ENCODE measurements at places on chromosomes 3 and 15.

DNA sequence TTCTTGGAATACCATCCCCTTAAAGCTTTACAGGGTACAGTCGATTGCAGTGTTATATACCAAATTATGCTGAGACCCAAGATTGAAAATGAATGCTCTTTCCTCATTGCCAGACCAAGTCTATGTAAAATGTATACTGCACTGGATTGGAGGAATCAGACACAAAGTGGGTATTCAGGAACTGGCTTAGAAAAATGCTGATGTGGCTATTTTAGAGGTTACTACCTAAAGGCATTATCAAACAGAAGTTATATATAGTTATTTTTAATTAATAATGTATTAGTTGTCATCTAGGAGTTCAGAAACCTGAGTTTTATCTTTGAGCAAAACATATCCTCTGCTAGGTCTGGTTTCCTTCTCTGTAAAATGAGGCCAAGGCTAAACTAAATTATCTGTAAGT is 3.6 kb upstream of the SPG21 start:
- DNase-seq, result no peak
- no peaks in the 10 kb centered on the region for H3K27me3 ChIP-seq
- H3K36me3 ChIP-seq, result peaks cover 9% of the 10 kb centered on the region

DNA sequence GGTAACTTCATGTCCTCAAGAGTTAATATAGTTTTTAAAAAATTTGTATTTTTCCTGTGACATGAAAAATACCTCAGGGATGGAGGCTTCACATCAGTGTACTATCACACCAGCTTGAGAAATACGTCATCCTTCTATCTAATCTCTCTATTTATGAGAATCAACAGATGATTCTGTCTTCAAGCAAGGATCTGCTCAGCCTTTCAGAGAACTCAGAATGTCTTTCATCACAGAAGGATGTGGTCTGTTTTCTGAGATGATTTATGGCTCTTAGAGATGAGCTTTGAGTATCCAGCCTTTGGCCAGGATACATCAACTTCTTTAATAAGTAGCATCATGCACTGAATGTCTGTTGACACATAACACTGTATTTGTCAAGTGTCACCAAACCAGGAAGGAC is 193.9 kb downstream of the DTWD1 start:
- no peak for DNase-seq
- H3K27ac ChIP-seq, result no peak overlapping the region
- peaks cover 7% of the 10 kb centered on the region for H3K4me1 ChIP-seq
- H3K27me3 ChIP-seq, result no peaks in the 10 kb centered on the region

DNA sequence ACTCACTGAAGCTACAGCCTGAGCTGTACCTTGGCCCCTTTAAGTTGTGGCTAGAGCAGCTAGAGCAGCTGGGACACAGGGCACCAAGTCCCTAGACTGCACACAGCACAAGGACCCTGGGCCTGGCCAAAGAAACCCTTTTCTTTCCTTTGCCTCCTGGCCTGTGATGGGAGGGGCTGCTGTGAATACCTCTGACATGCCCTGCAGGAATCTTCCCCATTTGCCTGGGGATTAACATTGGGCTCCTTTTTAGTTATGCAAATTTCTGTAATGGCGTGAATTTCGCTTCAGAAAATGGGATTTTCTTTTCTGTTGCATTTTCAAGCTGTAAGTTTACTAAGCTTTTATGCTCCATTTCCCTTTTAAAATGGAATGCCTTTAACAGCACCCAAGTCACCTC is 611.2 kb upstream of the ARPP21 start:
- H3K27me3 ChIP-seq, result no peaks in the 10 kb centered on the region
- no peak for DNase-seq
- H3K27ac ChIP-seq, result no peak overlapping the region

GRCh38 chr3:132321304-132321703 is 4.1 kb downstream of the ACP3 start:
- H3K4me3 ChIP-seq, result no peak overlapping the region
- peaks cover 7% of the 10 kb centered on the region for H3K4me1 ChIP-seq
- no peaks in the 10 kb centered on the region for H3K36me3 ChIP-seq

- H3K36me3 ChIP-seq, result no peaks in the 10 kb centered on the region
- no peak for DNase-seq
- no peak overlapping the region for H3K27ac ChIP-seq
- H3K4me3 ChIP-seq, result no peak overlapping the region
- no peaks in the 10 kb centered on the region for H3K27me3 ChIP-seq
- no peaks in the 10 kb centered on the region for H3K4me1 ChIP-seq
Measured at GRCh38 chr15:23760024-23760423, 72.9 kb upstream of the NDN start.

DNA sequence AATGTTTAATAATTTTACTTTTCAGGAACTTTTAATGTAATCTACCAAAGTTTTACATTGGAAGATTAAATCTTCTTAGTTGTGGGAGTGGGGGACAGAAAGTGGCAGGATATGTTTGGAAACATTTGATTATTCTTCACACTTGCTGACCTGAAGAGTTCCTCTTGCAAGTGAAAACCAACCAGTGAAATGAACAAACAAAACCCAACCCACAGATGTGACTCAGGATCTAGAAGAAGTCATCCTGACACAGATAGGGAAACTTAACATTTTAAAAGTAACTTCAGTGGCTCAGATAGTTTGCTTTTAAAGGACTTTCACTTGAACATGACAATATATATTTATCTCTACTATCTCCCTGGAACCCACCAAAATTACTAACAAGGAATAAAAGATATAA is 55.4 kb downstream of the ASTE1 start:
- DNase-seq, result no peak
- H3K27me3 ChIP-seq, result no peaks in the 10 kb centered on the region
- no peak overlapping the region for H3K4me3 ChIP-seq
- no peaks in the 10 kb centered on the region for H3K4me1 ChIP-seq
- H3K36me3 ChIP-seq, result peaks cover 43% of the 10 kb centered on the region

DNA sequence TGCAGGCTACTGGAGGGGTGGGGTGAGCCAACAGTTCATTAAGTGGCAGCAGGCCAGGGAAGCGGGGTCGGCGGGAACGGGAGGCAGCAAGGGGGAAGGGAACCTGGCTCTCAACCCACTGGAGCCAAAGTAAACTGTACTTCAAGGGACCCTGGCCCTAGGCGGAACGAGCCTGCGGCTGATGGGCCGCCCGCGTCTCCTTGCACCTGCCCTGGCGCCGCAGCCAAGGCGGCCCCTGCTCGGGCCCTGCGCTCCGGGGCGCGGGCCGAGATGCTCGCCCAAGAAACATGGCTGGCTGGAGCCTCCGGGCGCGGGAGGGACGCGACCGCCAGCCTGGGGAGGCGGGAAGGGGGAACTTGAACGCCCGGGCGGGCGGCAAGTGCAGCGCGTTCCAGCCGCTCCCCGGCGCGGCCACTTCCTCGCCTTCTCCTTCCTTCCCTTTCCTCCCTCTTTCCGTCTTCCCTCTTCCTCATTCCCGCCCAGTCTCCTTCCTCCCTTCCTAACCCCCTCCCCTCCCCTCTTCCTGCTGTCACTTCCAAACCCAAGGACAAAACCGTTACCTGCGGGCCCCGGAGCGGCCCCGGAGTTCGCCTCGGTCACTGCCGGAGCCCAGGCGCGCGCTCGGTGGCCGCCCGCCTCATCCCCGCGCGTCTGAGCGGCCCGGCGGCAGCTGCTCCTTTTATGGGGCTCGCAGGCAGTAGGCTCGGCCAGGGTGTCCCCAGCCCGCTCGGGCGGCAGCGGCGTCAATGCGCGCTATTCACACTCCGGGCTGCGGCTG is 489.7 kb downstream of the MAGI1 start:
- no peak for DNase-seq
- no peak overlapping the region for H3K27ac ChIP-seq
- no peaks in the 10 kb centered on the region for H3K4me1 ChIP-seq
- H3K4me3 ChIP-seq, result no peak overlapping the region
- no peaks in the 10 kb centered on the region for H3K36me3 ChIP-seq

- H3K27me3 ChIP-seq, result no peaks in the 10 kb centered on the region
- DNase-seq, result no peak
Measured at GRCh38 chr3:63937661-63938651, 25.8 kb upstream of the SCAANT1 start.

GRCh38 chr3:129587566-129588210 is 18.8 kb downstream of the PLXND1 start:
- peaks cover 8% of the 10 kb centered on the region for H3K27me3 ChIP-seq
- peaks cover 6% of the 10 kb centered on the region for H3K4me1 ChIP-seq
- no peaks in the 10 kb centered on the region for H3K36me3 ChIP-seq

DNA sequence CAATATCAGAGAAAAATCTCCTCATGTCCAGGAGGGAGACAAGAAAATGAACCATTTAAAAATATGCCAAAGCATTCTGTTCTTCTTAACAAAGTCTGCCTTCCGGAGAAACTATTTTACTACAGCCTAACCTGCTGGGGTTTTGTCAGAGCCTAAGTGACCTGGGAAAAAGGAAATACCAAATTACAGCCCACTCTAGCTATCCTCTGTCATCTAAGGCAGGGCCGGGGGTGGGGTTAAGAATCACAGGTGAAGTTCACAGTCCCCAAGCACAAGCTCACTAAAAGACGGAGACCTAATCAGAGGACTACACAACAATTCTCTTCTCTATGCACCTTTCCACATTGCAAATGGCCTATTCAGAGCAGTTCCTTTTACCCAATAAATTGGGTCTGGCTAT is 116.6 kb downstream of the TRIM42 start:
- H3K4me3 ChIP-seq, result no peak overlapping the region
- no peaks in the 10 kb centered on the region for H3K4me1 ChIP-seq
- DNase-seq, result no peak
- H3K36me3 ChIP-seq, result peaks cover 9% of the 10 kb centered on the region
- no peak overlapping the region for H3K27ac ChIP-seq

DNA sequence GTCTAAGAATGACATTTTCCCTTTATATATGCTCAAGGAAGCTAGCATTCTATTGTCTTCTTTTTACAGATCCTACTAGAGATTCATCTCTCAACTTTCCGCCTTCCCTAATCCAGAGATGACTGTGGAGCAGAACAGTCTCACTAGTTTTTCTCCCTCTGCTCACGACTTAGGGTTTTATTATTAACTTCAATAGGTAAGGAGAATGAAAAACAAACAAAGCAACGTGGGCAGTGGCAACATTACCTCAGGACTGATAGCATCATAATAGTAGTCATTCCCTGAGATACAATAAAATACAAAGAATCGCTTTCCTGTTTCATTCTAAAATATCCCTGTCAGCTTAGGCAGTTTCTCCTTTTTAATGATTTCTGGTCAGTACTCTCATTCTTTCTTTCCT is 154.3 kb upstream of the PLAAT1 start:
- H3K27ac ChIP-seq, result no peak overlapping the region
- no peak overlapping the region for H3K4me3 ChIP-seq
- H3K27me3 ChIP-seq, result no peaks in the 10 kb centered on the region
- no peak for DNase-seq
- H3K36me3 ChIP-seq, result no peaks in the 10 kb centered on the region

- H3K4me3 ChIP-seq, result no peak overlapping the region
- no peaks in the 10 kb centered on the region for H3K27me3 ChIP-seq
- peaks cover 8% of the 10 kb centered on the region for H3K4me1 ChIP-seq
- no peak overlapping the region for H3K27ac ChIP-seq
Measured at GRCh38 chr3:120798346-120798745, 55.8 kb downstream of the GTF2E1 start.

GRCh38 chr3:155407331-155407730 is 113.8 kb upstream of the STRIT1 start:
- H3K27me3 ChIP-seq, result no peaks in the 10 kb centered on the region
- no peaks in the 10 kb centered on the region for H3K36me3 ChIP-seq
- no peak overlapping the region for H3K27ac ChIP-seq
- no peaks in the 10 kb centered on the region for H3K4me1 ChIP-seq
- no peak overlapping the region for H3K4me3 ChIP-seq
- DNase-seq, result no peak

GRCh38 chr3:123286308-123287023 is 84.7 kb downstream of the SEC22A start:
- no peaks in the 10 kb centered on the region for H3K4me1 ChIP-seq
- H3K27ac ChIP-seq, result no peak overlapping the region
- DNase-seq, result peak; percentile 31
- H3K27me3 ChIP-seq, result peaks cover 15% of the 10 kb centered on the region

- peaks cover 17% of the 10 kb centered on the region for H3K4me1 ChIP-seq
- DNase-seq, result no peak
- H3K27ac ChIP-seq, result peak overlapping the region; percentile 37
- H3K36me3 ChIP-seq, result no peaks in the 10 kb centered on the region
- no peak overlapping the region for H3K4me3 ChIP-seq
Measured at GRCh38 chr3:196208942-196209695, 2.1 kb downstream of the ZDHHC19 start.

- peaks cover 4% of the 10 kb centered on the region for H3K36me3 ChIP-seq
- H3K27ac ChIP-seq, result peak overlapping the region; percentile 98
- peak overlapping the region; percentile 89 for H3K4me3 ChIP-seq
- H3K4me1 ChIP-seq, result peaks cover 14% of the 10 kb centered on the region
- no peak for DNase-seq
Measured at GRCh38 chr15:101652786-101653430, 727 bp upstream of the TM2D3 start.

- DNase-seq, result no peak
- no peaks in the 10 kb centered on the region for H3K4me1 ChIP-seq
- peaks cover 41% of the 10 kb centered on the region for H3K27me3 ChIP-seq
- no peak overlapping the region for H3K4me3 ChIP-seq
Measured at GRCh38 chr3:53936347-53936746, 44.7 kb upstream of the SELENOK start.
